ENCODE measurements at places on chromosomes 1 and 21. TPM values are rescaled to one million over a fixed set of nuclear protein-coding genes. Genes with fewer than 3 reads are reported as not detected.

GRCh38 chr1:102858695-102859094 is 249.6 kb downstream of the COL11A1 start:
- no peak for DNase-seq

GRCh38 chr1:231487910-231488309 is 40.6 kb upstream of the TSNAX start:
- no peak for DNase-seq

DNA sequence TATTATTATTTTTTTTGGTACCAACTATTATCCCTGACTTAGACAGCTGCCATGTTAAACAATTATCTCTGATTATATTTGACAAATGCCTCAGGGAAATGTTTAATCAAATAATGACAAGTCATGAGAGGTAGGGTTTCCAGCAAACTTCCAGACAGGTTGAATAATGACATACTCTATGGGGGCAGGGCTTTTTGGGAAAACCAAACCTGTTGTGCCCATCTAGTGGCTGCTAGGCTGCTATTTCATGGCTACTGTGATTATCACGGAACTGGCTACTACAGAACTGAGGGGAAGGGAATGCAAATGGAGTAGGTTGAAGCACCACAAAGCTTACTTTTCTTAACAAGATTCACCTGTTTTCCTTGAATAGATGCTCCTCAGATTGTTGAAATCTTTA is 77.6 kb downstream of the DUSP10 start:
- no peak for DNase-seq

GRCh38 chr1:40663324-40664166 is 1.9 kb downstream of the RIMS3 start:
- DNase-seq, result no peak

DNA sequence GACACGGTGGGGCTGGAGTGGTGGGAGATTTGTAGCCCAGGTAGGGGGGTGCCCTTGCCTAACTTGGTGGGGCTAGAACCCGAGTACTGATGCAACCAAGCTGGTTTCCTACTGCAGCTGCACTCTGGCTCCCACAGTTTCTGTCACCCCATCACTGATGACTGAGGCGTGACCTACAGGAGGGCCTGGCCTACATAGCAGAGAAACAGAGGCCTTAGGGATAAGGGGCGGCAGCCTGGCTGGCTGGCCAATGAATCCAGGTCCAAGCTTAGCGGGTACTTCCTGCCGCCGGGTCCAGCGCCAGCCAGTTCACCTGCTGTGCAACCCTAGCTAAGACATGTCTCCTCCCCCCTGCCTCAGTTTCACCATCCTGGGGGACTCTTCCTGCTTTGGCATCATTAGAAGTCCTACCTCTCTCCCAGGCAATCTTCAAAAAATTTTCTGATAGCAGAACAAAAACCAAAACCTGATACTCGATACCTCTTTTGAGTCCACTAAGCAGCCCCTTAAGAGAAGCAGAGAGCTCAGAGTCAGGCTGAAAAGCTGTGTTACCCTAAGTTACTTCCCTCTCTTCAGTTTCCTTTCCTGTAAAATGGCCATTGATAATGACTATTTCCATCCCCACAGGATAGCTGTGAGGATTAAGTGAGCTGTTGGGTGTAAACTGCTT is 27.3 kb upstream of the RNF19B start:
- no peak for DNase-seq

GRCh38 chr21:36696390-36697059 is 2.4 kb upstream of the SIM2 start:
- DNase-seq, result no peak

DNA sequence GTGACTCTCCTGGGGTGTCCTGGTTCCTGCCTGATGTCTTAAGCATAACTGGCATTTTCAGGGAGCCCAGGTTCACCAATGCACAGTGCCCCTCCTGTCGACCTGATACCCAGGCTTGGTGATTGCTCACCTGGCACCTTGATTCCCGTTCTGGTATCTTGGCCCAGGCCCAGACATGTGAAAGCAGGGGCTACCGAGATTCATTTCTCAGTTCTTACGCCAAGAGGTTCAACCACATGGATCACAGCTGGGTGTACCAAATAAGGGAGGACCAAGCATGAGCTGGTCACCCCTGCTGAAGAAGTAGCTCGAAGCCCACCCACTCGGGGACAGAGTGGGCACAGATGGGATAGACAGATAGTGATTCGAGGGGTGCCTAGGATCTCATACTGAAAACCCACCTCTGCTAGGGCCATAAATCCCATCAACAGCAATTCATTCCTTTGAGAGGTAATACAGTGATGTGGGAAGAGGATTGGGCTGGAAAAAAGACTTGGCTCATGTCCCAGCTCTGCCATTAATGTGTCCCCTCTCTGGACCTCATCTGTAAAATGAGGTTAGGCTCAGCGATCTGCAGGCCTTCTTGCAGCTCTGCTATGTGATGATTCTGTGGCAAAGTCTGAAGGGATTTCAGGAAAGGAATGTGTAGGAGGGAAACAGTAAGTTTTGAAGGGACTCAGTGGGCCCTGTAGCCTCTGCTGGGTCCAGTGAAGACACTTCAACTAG is 2.7 kb downstream of the EPHX1 start:
- DNase-seq, result no peak

- DNase-seq, result no peak
These were observed 4.8 kb upstream of the IFNLR1 start for GRCh38 chr1:24191860-24192259.

- DNase-seq, result no peak
These were observed 66.2 kb downstream of the PCNX2 start for GRCh38 chr1:233229288-233229687.

- peak; percentile 84 for DNase-seq
These were observed at the start of gene HSPB7 for GRCh38 chr1:16017461-16018303. TSS of gene HSPB7 (minus strand) at chr1:16018043. CDS start at chr1:16017963, 80 bp downstream.

DNA sequence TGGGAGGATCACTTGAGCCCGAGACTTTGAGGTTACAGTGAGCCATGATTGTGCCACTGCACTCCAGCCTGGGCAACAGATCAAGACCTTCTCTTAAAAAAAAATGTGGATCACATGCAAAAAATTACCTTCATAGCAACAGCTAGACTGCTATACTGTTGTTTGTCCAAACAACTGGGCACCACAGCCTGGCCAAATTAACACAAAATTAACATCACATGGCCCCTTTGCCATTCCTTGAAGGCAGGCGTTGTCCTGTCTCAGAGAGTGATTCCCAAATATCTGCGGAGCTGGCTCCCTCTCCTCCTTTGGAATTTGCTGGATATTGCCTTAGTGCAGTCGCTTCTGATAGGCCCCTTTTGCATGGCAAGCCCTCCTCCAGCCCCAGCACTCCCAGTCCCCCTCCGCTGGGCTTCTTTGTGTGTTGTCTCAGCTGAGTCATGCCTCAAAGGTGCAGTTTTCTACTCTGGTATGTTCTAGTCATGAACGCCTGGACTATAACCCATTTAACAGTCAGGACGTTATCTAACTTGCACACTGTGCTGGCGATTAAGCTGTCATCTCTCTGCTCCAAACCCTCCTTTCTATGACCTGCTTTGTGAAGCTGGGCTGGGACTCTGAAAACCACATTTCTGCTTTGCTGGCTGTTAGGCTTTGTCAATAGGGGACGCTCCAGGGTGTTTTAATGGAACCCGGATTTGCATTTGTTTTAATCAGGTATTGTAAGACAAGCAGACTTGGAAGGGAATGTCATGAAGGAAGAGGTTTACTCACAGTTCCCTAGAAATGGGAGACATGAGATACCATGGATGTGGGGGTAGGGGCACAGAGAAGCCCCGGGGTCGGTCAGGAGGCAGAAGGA is 20.1 kb upstream of the HPCAL4 start:
- no peak for DNase-seq

DNA sequence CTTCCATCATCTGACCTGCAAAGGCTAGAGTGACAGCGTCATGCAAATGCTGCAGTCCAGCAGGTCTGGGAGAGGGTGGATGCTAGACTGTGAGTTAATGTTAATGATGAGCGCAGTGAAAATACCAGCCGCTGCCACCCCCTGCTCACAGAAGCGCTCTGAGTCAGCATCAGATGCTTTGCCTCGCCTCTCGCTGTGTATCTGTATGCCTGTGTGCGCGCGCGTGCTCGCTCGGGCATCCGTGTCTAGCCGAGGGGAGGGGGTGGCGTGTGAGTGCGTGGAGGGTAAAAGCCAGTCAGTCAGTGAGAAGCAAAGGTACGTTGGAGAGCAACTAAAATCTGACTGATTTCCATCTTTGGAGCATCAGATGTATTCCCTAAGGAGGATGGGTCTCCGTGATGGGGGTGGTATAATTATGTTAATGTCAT is 858.7 kb downstream of the USP25 start:
- peak; percentile 84 for DNase-seq

DNA sequence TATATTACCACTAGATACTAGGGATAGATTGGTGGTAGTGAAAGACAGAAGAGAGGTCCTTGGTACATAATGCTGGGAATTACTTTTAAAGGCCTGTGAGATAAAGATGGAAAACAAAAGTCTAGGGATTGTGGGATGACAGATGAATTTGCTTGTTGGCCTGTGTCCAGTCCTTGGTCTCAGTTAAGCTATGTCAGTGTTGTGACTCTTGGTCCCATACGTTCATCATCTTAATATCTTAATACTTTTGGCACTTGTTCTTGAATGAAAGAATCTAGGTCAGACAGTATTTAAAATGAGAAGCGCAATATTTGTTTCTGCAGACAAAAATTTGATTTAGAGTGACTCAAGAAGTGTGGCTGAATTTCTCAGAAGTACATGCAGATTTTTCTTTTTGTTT is 7.6 kb downstream of the RPL5 start:
- DNase-seq, result no peak

DNA sequence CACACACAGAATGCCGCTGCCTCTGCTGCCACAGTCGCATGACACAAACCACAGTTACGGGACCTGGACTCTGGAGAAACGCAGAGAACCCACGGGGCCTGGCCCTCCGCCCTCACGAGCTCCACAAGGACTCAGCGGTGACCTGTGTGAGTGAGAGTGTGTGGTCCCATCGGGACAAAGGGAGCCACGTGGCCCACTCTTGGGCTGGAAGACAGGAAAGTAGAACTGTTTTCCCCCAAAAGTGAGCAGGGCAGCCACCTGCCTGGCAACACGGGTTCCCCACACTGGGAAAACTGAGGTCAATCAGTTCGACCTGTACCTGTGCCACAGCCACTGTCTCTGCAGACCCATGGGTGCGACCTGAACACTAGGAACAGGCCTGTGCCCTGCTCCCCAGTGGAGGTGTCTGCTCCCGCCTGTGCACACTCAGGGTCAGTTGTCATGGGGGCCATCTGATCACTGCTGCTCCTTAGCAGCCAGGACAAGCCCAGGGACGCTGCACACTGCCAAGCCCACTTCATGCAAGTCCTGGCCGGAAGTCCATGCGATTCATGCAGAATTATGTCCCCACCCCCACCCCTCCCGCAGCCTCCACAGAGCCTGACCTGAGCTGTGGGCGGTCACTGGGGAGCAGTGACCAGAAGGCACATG is 54.4 kb upstream of the ADARB1 start:
- no peak for DNase-seq

GRCh38 chr1:199122532-199123311 is 483.9 kb downstream of the PTPRC start:
- no peak for DNase-seq

DNA sequence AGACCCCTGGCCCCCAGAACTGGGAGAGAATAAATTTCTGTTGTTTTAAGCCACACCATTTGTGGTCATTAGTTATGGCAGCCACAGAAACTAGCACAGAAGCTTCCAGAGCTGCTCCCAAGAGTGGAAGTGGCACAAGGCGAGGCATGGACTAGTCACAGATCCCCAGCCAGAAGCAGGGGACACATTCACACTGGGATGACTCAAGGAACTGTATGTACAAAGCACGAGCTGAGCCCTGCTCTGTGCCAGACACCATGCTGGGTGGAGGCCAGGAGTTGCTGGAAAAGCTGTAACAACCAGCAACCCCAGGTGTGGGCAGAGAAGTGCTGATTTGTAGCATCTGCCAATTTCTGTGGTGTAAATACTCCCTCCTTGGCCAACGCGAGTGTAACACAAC is 55.6 kb downstream of the TCP10L start:
- no peak for DNase-seq

GRCh38 chr1:156958247-156958714 is 37.8 kb downstream of the LRRC71 start:
- no peak for DNase-seq

- DNase-seq, result no peak
These were observed 386.3 kb downstream of the USP25 start for GRCh38 chr21:16116069-16116468.

DNA sequence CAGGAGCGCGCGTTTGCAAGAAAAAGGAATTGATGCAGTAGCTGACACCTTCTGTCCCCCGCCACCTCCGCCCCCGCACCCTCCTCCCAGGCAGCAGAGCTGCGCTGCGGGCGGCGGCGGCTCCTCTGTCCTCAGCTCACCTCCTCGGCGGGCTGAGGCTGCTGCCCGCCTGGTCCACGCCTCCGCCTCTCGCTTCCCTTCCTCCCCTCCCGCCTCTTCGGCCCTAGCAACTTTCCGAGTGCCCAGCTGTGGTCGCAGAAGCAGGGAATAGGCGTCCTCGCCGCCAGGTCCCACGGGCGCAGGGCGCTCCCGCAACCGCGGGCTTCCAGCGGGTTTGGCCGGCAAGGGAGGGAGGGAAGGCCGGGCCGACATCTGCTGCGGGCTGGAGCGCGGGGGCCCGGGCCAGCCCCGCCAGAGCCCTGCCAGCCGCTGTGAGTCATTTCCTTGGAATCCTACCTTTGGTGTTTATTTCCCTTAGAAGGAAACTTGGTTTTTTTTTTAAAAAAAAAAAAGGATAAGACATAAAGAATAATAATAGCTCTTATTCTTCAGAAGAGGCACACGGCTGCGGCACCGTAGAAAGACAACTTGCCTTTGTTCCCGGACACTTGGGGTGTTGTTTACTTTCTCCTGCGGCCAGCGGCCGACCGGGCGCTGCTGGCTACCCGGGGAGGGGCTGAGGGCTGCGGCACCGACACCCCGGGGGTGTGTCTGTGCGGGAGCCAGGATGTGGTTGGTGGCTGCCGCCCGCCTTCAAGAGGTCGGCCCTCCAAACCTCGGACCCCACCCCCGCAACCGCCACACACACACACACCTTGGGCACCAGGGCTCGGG is 1.1 kb downstream of the SERTAD4 start:
- no peak for DNase-seq

Gene TNN
- total RNA-seq, result 1.1 TPM

Gene AGBL4
- total RNA-seq, result 1.3 TPM

Gene PGM1
- 33.7 TPM for total RNA-seq

Gene LACTBL1
- not detected for total RNA-seq

Gene EPRS1
- total RNA-seq, result 85.9 TPM

Gene CFHR1
- total RNA-seq, result 1.3 TPM

Gene NUDT4B
- total RNA-seq, result not detected

Measured in sciatic nerve (tissue), 2 donors.